Immature natural killer cell (primary cell): ENCODE measurements at places on chromosomes 6 and 20. TPM values are rescaled to one million over a fixed set of nuclear protein-coding genes. Genes with fewer than 3 reads are reported as not detected.

HLA-DOA gene
- 5.2 TPM for polyA plus RNA-seq

PACRG gene
- polyA plus RNA-seq, result not detected

ZBTB12 gene
- not detected for polyA plus RNA-seq

CLVS2 gene
- polyA plus RNA-seq, result not detected

BTN1A1 gene
- polyA plus RNA-seq, result not detected

FAM217A gene
- polyA plus RNA-seq, result not detected

SLC26A8 gene
- polyA plus RNA-seq, result not detected
